ENCODE measurements at places on chromosomes 1 and 21.

DNA sequence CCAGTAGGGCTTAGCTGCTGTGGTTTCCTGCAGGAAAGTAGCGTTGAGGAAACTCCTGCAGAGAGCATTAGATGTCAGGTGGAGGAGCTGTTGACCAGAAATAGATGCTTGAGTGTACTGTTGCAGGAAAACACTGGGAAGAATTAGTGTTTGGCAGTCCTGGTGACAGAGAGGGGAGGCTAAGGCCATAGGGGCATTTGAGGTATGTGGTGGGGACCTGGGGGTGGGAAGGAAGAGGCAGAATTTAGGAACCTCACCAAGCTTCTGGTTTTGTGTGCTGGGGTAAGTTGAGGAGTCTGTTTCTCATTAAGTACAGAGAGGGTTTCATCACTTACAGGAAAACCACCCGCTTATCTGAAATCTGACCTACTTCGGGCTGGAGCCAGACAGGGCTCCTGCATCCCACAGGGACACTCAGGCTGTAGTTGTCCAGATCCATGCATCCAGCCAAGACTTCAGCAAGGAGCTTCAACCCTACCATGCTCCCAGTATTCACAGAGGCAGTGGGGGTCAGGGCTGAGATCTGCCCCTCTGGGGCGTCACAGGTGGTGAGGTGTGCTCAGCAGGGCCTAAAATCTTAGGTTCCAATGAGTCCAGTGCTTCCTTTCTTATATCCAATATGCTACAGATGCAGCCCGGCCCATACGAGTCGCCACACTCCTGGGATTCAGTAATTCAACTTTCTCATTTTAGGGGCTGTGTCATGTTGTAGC is 15.1 kb downstream of the SH2D2A start:
- DNase-seq: no peak

DNA sequence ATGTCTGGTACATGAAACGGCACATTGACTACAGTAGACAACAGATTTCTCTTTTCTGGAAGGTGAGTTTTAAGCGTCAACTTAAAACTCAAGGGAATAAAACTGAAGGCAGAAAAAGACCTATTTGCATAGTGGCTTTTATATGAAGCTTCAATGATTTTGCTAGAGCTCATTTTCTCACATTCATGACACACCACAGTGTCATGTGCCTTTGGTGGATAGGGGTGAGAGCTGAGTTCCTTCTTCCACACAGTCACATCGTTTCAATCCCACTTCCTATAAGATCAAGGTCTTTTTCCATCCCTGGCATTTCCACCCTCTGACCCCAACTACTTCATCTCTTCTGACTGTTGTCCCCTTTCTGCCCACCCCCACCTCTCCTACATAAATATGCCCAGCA is 31.0 kb downstream of the IL12RB2 start:
- DNase-seq: no peak

GRCh38 chr1:82463951-82464350 is 663.2 kb downstream of the ADGRL2 start:
- no peak for DNase-seq

DNA sequence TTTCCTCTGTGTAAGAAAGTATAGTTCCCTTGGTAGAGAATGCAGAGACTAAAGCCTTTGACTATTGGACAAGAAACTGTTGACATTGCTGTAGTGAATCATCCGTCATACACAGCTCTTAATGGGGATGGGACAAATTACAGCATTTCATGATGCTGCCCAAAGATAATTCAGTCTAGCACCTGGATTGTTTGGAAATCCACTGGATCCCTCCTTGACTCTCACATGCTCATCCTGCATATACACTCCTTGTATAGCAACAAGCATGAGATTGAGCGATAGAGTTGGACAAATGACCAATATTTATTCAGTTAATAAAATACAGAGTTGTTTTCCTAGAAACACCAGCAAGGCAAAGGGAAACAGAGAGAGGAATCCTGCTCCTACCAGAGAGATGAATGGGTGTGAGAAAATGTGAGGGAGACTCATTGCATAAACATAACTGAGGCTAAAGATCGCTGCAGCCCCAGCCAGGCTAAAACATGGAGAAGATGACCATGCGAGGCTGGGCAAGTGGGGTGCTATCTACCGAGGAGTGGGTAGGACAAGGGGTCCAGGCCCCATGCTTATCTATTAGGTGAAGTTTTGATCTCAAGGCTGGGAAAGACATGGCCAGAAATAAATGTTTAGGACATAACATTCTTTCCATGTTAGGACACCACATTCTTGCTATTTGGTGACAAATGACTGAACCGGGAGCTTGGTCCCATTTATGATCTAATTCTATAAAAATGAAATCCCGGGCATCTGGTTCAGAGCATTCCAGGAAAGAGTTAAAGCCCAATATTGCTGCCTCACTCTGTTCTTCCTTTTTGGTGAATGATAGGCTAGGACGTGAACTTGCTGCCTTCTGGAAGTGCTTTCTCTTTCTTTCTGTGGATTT is 153.2 kb downstream of the TGFB2 start:
- DNase-seq: no peak

DNA sequence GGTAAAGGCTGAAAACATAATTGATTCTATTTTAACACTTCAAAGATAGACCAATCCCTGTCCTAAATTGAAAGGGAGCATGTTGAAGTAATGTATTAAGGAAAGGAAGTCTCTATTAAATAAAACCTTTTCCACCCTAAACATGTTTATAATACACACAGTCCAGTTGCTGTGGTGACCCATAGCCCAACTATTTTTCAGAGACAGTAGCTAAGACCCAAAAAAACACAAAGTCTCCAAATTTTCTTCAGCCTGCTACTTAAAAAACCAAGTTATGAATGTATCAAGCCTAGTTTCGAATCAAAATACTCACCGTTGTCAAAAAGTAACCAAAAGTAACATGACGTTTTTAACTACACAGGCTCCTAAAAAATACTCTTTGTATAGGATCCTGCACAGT is 1.6 kb downstream of the ELK4 start:
- no peak for DNase-seq

- no peak for DNase-seq
Observed at GRCh38 chr1:203455706-203456105, 19.9 kb upstream of the PRELP start.

DNA sequence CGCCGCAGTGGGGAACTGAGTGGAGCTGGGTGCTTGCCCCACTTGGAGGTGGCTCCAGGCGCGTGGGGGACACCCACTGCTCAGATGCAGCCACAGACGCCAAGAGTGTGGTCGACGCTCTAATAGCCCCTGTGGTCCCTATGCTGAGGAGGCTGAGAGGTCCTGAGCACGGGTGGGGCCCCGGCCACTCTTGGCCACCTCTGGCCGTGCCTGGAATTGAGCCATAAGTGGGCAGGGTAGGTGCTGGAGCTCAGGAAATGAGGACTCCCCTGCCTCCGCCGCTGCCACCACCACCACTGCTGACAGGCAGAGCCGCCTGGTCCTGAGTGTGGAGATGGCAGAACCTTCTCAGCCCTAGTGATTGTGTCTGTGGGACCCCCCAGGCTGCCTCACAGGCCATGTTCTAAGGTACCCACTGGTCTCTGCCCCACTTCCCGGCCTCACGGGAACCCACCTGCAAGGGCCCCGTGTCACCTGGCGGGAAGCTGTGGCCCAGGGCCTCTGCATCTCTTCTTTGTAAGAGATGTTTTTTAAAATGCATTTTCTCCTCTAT is 34.6 kb upstream of the DIP2A start:
- DNase-seq: no peak

DNA sequence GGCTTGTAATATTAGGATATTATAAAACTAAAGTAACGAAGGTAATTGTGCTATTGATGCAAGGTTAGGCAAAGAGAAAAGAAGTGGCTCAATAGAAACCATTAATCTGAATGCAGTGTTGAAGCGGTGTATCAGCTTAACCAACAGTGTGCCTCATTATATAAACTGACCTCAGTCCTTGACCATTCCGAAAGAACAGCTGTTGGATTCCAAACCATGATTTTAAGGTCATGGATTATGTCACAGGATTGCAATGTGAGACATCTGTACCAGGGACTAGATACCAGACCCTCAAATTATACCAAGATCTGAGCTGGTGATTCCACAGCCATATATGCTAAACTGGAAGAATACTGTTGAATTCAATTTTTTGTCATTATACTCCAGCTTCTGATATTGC is 134.2 kb upstream of the HP1BP3 start:
- DNase-seq: no peak

GRCh38 chr1:61157468-61157987 is 75.2 kb downstream of the NFIA start:
- DNase-seq: no peak

GRCh38 chr1:151916726-151917370 is 7.5 kb upstream of the THEM4 start:
- no peak for DNase-seq

DNA sequence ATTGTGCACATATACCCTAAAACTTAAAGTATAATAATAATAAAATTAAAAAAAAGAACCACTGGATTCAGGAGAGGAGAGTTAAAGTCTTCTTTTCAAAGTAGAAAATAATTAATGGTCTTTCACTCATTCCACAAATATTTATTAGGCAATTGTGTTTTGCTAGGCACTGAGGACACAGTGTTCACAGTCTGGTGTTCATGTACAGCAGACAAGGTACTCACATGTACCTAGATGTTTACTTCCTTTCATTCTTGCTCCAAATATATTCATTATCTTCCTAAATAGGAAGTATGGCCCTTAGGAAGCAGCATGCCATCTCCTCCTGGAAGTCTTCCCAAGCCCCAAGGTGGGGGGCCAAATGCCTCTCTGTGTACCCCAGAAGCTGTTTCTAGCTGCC is 265.0 kb downstream of the NPHP4 start:
- DNase-seq: no peak

Data from 8988T (cell line).